Peyer's patch (tissue), 4 donors: ENCODE measurements at places on chromosomes 6 and 20. TPM values are rescaled to one million over a fixed set of nuclear protein-coding genes. Genes with fewer than 3 reads are reported as not detected.

- DNase-seq, result no peak
These were observed 29.8 kb downstream of the ADGRG6 start for GRCh38 chr6:142331601-142332000.

DNA sequence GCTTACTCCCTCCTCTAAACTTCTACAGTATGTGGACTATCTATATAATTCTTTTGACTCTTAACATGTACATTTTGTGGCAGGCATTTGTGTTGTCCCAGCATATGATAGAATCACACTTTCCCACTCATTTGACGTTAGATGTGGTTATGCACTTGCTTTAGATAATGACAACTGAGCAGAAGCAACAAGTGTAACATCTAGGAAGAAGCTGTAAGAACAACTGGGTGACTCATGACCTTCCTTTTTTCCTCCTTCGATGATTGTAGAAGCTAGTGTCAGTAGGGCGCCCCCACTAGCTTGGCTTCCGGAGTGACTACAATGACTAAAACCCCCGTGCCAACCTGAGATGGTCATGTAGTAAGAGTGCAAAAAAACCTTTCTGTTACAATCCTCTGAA, 74.6 kb upstream of the CEP85L start:
- no peak for DNase-seq

DNA sequence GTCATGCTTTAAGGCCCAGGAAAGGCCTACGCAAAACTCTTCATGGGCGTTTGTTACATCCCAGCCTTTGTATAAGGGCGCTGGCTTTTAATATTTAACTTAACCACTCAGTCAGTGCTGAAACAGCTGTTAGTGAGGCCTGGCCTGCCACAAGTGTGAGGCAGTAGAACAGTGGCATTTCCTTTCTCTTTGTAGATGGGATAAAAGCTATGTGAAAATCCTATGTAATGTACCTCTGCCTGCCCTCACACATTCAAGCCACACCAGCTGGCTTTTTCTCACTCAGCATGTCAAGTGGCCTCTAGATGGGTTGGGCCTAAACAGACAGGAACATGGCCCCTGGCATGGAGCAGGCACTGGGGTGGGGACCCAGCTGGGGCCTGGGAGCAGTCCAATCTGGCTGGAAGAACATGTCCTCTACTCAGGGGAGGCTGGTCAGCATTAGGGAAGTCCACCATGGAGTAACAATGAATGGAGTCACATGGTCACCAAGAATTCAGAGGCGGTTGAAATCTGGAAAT, 20.7 kb downstream of the CGA start:
- no peak for DNase-seq

DNA sequence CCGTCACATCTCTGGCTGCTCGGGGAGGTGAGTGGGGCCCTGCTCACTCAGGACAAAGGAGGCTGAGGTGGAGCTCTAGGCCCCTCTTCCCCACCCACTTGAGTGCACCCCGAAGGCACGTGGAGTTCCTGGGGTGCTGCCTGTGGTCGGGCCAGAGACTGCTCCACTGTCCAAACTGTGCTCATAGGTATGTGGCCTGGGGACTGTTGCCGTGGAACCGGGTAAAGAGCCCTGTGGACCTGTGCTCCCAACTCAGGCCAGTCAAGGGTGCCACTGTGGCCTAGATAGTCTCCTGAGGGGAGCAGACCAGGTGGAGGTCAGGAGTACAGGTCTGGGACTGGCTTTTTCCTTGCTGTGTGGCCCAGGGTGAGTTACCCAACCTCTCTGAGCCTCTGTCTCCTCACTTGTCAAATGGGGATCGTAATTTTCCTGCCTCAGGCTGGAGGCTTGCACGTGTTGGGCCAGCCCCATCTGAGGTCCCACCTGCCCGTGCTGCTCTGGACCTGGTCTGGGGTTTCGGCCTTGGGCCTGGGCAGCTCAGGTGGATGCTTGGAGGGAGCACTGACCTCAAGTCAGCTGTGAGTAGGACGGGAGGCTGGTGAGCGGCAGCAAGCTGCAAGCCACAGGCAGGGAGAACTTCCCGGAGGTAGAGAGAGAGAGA, 12.4 kb upstream of the NPBWR2 start:
- DNase-seq, result peak; percentile 14

- no peak for DNase-seq
These were observed 284.2 kb downstream of the HACE1 start for GRCh38 chr6:104575536-104575935.

- DNase-seq, result no peak
These were observed 94.5 kb downstream of the ZMYND8 start for GRCh38 chr20:47262008-47262364.

GRCh38 chr6:83459663-83460062, 28.8 kb upstream of the ME1 start:
- no peak for DNase-seq

GRCh38 chr6:10933126-10933525, 46.3 kb downstream of the SYCP2L start:
- DNase-seq, result no peak

- DNase-seq, result no peak
These were observed 453.0 kb upstream of the SULF2 start for GRCh38 chr20:48238326-48238725.

GRCh38 chr6:16758163-16758975, 2.9 kb downstream of the ATXN1 start:
- DNase-seq, result no peak

GRCh38 chr20:11549172-11550103, 368.3 kb upstream of the BTBD3 start:
- no peak for DNase-seq

GRCh38 chr6:161459008-161459615, 185.3 kb upstream of the AGPAT4 start:
- DNase-seq, result no peak

DNA sequence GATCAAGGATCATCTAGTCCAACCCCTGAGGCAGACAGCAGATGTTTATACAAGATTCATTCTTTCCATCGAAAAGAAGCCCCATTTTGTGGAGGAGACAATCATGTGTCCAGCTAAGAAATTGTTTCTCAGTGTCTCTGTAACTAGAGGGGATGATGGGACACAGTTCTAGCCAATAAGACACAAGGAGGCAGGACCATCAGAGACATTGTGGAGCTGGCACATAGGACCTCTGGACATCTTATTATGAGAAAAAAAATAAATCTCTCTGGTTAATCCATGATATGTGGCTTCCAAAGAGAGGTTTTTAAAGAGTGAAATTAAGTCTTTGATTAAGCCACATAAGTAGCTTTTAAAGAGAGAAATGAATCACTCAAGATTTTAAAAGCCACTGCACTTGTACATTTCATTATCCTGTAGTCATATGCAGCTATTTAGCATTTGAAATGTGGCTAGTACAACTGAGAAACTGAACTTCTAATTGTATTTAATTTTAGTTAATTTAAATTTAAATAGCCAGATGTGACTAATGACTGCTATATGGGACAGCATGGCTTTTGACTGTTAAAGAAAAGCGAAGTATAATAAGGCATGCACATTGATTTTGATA, 176.8 kb downstream of the TASP1 start:
- no peak for DNase-seq

DNA sequence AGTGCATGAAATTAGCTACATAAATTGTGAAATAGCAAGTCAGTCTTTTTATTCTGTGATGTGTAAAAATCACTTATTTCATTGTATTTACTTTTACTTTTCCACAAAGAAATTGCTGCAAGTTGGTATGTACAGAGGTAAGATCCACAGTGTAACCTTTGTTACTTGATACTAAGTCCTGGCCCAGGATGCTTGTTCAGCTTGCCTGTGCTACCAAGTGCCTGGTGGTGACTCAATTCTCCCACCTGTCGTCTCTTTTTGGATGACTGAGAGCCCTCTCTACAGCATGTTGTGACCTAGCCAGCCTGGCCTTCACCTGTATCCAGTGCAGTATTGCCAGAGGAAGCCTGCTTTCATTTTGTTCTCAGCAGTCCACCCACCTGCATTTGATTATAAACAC, 54.9 kb downstream of the ANKRD6 start:
- DNase-seq, result no peak

GRCh38 chr6:18035330-18035854, 48.0 kb upstream of the KIF13A start:
- DNase-seq, result no peak

DNA sequence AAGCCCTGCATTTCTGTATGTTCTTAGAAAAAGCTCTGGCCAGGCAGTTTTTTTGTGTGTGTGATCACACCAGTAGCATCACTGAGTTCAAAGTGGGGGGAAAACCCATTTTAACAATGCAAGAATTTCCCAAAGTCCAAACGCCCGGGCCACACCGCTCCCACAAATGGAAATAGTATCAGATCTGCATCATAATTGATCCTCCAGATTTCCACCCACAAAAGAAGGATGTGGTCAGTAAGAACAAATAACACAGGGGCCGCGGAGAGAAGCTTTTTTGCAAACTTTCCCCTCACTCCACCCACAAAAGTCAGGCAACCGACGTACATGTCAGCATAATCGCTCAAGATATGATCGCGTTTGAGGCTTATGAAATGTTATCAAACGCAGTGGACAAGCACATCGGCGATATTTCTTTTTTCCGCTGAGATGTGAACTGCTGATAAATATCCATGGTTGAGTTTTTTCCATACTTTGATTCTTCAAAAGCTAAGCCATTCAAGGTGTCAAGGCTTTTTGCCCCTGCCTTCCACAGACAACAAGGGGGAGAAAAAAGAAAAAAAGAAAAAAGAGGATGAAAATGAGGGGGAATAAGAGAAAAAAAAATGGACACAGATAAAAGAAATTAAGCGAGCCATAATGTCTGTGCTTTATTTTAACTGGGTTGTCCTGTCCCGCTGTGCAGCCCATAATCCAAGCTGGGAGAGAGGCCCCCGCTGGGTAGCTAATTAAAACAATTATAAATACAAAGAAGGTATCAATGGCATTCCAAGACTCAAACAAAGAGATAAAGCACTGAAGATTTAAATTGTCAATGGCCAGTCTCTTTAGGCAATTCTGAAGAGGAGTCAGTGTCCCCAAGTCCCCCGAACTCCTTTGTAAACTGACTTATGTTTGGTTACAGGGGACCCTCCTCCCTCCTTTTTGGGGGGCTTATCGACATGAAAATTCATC, 143.5 kb downstream of the ZFP64 start:
- no peak for DNase-seq

GRCh38 chr6:134956032-134956431, 6.1 kb upstream of the ALDH8A1 start:
- DNase-seq, result no peak

DNA sequence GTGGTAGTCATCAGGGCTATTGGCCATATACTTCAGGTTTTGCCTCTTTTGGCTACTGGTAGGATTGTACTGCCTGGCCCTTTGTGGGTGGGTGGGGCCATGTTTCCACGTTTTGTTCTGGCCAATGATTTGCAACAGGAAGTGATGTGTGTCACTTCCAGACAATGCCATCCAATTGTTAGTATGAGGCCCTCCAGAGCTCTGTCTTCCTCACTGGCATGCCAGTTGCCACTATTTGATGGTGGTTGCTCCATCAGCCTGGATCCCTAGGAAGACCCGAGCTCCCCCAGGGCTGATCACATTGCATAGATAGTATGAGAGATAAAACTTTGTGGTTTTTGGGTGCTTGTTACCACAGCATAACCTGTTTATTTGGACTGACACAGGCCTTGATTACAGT, 7.7 kb upstream of the LRRN4 start:
- DNase-seq, result no peak

- no peak for DNase-seq
These were observed 69.0 kb upstream of the STXBP5 start for GRCh38 chr6:147135211-147135681.

DNA sequence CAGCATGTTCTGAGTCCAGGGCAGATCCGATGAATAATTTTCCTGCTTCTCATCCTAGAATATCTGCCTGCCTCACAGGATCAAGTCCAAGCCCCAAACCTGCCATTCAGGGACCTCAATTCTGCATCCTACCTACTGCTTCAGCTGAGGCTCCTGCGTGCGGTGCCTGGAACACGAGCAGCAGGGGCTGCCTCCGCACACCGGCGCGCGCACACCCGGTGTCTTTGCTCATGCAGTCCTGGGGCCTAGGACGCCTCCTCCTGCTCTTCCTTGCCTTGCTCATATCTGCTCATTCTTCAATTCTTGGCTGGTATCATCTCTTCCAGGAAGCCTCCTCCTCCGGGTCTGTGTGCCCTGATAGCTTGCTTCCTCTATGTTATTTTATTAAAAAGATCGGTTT, 81.1 kb upstream of the AGPAT4 start:
- no peak for DNase-seq

DNA sequence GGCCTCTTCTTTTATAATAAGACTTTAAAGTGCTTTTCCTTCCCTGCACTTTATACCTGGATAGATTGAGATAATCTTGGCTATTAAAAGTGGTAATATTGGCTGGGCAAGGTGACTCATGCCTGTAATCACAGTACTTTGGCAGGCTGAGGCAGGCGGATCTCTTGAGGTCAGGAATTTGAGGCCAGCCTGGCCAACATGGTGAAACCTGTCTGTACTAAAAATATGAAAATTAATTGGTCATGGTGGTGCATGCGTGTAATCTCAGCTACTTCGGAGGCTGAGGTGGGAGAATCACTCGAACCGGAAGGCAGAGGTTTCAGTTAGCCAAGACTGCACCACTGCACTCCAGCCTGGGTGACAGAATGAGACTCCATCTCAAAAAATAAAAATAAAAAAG, 197.1 kb upstream of the RGS17 start:
- no peak for DNase-seq

DNA sequence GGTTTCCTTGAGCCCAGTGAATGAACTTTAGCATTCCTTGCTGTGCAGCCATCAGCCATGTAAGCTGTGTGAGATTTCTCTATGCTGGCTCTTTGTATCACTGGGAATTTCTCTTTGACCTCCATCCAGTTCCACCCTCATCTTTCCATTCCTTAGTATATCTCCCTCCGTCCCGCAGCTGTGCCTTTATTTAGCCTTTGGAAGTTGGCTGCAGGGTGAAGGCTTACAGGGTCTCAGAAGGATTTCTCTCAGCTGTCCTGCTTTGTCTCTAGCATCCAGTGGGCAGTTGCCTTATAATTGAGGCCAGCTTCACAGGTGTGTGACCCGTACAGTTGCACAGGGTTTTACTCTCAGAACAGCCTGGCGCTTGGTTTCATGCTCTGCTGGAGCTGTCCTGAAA, 144.3 kb downstream of the PXDC1 start:
- no peak for DNase-seq

- DNase-seq, result no peak
These were observed 25.3 kb downstream of the NOL4L start for GRCh38 chr20:32559753-32560380.

DNA sequence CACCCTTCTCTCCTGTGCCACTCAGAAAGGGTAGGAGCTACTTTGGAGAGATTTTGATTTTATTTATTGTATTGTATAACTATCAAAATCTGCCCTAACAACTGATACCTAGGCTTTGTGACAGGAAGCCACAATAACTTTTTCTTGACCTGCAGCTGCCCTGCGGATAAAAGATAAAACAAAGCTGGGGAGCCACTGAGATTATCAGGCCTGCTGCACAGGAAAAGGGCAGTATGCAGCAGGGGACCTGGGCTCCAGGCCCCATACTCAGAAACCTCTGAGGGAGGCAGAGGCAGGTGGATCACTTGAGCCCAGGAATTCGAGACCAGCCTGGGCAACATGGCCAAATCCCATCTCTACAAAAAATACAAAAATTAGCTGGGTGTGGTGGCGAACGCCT, 980 bp upstream of the SNX21 start:
- no peak for DNase-seq

- no peak for DNase-seq
These were observed 329.9 kb downstream of the QKI start for GRCh38 chr6:163744256-163744925.

Gene PAK5
- total RNA-seq, result not detected

Gene FOXA2
- total RNA-seq, result 4.7 TPM

Gene RFX6
- total RNA-seq, result 2.0 TPM

Gene BPIFA1
- not detected for total RNA-seq

Gene TTK
- 5.9 TPM for total RNA-seq

Gene MLN
- not detected for total RNA-seq

Gene WFDC2
- not detected for total RNA-seq

Gene TRDN
- not detected for total RNA-seq

Gene SPAG4
- total RNA-seq, result 10.7 TPM

Gene SPEF1
- not detected for total RNA-seq

Gene SMAP1
- 38.8 TPM for total RNA-seq
